ENCODE measurements at places on chromosomes 16 and 17.

DNA sequence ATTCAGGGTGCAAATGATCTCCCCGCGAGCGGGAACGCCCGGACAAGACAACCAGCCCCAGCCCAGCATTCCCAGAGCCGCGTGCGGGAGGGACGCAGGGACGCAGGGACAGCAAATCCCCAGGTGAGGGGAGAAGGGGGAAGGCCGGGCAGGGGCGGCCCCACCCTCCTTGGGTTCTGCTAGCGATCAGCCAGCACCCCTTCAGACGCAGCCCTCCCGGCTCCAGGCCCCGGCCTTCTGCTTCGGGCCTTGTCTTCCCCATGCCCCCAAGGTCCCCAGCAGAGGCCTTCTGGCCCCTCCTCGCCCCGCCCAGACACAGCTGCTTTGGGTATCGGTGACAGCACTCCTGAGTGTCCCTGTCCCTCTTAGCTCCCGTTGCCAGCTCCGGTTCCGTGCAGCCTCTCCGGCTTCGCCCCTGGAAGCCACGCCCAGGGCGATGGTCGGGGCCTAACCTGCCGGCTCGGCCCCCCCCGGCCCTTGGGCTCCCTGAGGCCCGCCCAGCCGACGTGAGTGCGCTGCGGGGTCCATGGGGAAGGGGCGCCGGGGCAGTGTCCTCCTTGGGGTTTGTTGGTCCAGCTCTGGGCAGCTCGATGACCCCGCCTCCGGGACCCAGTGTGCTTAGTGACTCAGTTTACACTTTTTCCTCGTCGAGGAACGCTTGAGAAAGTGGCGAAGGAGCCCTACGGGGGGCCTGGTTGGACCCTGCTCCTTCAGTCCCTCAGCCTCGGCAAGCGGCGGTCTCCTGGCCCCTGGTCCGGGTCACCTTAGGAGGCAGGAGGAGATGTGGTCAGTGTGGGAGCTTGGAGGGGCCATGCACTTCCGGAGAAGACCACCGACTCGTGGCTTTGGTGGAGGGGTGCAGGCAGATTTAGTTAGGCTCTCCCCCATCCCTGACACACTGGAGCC is 50.5 kb upstream of the AMZ2 start:
- DNase-seq = no peak

- no peak for DNase-seq
These were observed 107.5 kb downstream of the METRNL start for GRCh38 chr17:83186751-83187421.

DNA sequence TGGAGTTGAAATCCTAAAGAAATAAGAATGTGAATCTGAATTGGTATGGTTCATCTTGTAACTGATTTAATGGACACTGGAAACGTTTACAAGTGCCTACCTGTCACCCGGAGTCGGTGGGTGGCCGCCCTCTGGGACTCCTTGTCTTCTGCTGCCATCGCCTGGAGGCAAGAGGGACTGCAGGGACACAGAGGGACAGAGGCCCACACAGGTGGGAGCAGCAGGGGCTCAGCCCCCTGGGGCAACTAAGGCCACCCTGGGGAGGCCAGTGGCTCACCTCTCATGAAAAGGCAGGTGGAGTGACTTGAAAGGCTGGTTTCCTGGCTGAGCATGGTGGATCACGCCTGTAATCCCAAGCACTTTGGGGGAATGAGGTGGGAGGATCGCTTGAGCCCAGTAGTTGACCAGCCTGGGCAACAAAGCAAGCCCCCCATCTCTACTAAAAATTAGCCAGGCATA is 23.2 kb downstream of the TMEM92 start:
- DNase-seq = peak; percentile 50

- DNase-seq = no peak
These were observed 312.2 kb upstream of the MAF start for GRCh38 chr16:79912592-79913310.

- DNase-seq = no peak
These were observed 60.5 kb downstream of the SLC5A11 start for GRCh38 chr16:24906199-24906808.

GRCh38 chr17:27417596-27418365 is 38.5 kb upstream of the KSR1 start:
- DNase-seq = no peak
